Left lobe of liver (tissue), 2 donors: ENCODE measurements at places on chromosomes 11 and 22.
A peak's percentile ranks its signal among the peaks of the same experiment; 100 is the strongest.

DNA sequence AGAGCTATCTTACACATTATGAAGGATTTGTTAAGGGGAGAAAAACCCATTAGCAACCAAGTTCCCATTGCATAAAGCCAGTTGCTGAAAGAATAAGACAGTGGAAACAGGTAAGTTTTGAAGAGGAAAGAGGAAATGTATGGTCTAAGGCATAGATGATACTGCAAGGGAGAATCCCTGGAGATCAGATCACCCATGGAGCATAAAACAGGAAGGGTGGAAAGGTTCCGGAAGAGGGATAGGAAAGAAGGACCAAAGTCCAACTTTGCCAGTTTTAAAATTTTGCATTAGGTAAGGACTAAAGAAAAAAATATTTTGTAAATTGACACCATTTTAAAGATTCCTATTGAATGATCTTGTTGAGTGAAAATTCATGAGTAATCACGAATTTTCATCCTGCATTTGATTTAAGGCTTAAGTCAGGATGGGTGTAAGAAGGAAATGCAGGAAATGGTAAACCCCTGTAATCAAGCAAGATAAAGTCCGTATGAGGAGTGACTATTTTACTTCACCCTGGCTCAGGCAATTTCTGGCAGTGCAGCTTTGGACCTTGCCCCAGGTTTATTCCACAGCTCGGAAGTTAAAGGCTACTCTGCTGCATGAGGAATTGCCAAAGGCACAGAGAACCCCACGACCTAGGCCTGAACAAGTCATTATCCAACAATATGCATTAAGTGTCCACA is 70.9 kb downstream of the CCDC34 start:
- peak; percentile 80 for DNase-seq

GRCh38 chr11:114063149-114063828 is 3.8 kb downstream of the ZBTB16 start:
- no peak for DNase-seq

GRCh38 chr11:79312617-79313529 is 128.0 kb downstream of the TENM4 start:
- no peak for DNase-seq

GRCh38 chr22:31945971-31946680 is 1.8 kb downstream of the YWHAH start:
- DNase-seq: no peak

DNA sequence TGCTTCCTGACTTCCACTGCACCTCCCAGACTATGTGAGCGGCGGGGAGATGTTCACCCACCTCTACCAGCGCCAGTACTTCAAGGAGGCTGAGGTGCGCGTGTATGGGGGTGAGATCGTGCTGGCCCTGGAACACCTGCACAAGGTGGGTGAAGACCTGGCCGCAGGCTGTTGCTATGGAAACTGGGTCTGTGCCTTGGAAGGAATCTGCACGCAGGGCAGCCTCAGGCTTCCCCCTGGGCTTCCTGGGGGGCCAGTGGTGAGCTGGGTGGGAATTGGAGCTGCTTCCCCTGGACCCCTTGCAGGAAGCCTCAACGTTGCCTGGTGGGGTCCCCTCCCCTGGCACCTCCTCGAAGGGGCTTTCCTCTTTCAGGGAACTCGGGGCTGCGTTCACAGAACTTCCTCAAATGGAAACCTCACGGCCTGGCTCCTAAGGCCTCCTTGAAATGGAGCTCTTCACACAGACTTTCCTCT is 1.5 kb downstream of the RPS6KA4 start:
- no peak for DNase-seq

GRCh38 chr11:134481933-134482527 is 70.0 kb upstream of the B3GAT1 start:
- DNase-seq: no peak

DNA sequence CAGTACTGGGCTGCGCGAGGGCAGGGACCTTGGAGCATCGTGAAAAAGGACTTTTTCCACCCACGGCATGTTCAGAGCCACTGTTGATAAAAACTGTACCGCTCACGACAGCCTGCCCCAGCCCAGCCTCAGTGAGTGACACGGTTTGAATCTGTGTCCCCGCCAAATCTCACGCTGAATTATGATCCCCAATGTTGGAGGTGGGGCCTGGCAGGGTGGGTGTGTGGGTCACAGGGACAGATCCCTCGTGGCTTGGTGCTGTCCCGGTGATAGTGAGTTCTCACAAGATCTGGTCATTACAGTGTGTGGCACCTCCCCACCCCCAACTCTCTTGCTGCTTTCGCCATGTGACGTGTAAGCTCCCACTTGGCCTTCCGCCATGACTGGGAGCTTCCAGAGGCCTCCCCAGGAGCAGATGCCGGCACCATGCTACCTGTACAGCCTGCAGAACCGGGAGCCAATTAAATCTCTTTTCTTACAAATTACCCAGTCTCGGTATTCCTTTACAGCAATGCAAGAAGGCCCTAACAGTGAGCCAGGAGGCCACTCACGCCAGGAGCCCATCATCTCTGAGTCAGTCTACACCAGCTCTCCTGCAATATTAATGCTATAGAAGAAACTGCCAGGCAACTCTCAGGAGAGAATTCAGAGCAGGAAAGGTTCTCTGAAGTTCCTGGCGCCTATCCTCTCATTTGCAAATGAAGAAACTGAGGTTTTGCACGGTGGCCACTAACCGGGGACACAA is 1.3 kb downstream of the TOLLIP start:
- DNase-seq: peak; percentile 87

- no peak for DNase-seq
These were observed 350.3 kb downstream of the SHANK2 start for GRCh38 chr11:70901951-70902521.

DNA sequence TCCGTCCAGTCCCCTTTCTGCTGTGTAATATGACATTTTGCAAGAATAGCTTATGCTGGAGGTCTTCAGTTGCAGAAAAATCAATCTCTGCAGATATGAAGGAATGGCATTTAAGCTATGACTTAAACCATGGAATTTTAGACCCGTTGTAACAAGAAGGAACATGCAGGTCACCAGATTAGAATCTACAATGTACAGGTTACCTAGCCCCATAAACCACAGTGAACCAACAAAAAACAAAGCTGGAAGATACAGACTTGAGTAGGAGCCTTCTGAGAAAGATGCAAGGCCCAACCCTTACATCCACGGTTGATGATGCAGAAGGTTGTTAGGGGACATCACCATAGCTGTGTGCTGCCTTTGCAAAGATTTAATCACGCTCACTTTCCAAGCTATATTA is 132.5 kb downstream of the WT1 start:
- DNase-seq: no peak

- DNase-seq: no peak
These were observed 45.6 kb downstream of the ZNF280B start for GRCh38 chr22:22462813-22463567.

DNA sequence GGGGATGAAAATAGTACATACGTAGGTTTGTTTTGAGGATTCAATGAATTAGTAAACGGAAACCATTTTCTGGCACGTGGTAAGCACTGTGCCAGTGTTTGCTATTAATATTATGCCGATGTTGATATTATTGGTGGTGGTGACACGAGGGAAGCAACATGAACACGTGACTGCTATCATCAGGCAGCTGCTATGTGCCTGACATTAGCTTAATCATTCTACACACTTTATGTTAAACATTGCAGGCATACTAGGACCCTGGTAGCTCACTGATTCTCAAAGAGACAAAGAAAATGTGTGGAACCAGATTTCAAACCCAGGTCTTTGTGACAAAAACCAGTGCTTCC is 656 bp downstream of the SRRD start:
- DNase-seq: no peak
